Left lung (tissue), 14 donors: ENCODE measurements at places on chromosomes 1 and 21.

DNA sequence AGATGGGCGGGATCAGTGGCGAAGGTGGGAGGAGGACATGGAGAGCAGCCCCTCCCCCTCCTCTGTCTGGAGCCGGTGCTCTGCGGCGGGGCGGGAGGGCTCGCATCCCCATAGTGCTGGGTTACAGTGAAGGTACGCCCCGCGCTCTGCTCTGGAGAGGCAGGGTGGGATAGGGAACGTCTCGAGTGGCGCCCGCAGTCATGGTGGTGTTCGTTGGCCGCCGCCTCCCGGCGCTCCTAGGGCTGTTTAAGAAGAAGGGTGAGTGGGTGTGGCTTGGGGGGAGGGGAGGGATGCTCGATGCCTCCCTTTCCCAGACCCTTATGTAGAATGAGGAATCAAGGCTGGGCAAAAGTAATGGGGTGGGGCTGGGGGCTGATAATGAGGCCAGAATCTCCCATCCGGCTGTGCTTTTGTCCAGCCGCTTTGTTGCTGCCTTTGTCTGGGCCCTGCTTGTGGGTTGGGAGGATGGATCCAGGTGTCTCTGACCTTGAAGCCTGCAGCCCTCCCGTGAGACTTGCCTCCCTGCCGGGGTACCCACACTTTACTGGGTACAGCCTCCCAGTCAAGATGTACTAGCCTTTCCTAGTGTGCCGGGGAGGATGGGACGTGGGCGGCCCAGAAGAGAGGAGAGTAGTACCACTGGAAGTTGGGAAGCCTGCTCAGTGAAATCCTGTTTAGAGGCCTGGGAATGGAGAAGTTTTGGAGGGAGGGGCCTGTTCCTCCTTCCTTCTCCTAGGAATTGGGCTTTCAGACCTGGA lies 51.4 kb downstream of the YARS1 start:
- DNase-seq: no peak

- DNase-seq: no peak
Measured at GRCh38 chr1:209094384-209094783, 489.1 kb upstream of the CAMK1G start.

DNA sequence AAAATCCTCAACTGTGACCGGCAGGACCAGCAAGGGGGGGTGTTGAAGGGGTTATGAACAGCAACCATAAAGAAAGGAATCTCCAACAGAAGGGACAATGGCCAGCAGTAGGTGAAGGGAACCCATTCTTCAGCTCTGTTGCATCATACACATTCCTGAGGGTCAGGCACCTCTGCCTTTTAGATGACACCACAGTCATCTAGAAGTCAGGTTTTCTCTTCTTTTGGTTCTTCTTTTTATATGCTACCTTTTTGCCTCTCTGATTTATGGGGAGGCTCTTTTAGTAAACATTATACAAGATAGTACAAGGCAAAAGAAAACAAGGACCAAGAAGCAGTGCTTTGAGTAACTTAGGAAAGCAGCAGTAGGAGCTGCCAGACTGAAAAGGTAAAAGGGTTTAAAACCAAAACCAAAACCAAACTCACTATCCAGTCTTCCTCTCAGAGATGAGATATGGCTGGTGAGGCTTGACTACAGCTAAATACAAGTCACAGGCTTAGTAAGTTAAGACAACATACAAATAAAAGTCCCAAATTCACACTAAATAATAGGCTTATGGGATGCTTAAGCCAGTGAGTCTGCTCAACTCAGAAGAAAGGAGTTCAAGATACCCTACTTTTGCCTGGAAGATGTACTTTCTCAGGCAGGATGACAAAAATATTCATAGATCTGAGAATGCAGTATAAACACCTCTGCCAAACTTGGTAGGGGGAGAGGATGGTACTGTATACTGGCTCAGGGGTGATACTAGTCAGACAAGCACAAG lies 4.1 kb downstream of the TEX38 start:
- DNase-seq: no peak

DNA sequence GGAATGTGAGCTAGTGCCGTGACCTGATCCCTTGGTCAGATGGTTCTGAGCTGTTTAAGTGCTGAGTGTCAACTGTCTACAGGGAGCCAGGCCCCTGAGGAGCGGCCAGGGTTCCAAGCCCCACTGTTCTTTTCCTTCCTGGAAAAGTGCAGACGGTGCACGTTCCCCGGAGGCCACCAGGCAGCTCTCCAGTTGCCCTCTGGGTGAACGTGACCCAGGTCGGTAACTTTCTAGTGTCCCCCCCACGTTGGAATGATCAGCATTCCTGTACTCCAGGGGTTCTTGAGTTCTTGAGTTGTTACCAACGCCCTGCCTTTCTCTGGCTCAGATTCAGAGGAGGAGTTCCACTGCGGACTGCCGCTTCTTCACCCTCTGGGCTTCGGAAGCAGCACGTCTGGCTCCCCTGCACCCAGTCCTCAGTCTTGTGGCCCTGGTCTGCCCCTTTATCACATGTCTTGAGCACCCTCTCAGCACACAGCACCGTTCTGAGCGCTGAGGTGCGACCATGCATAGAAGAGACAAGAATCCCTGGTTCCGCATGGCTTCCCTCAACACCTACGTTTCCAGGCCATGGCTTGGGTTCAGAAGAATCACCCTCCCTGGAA lies 131.5 kb downstream of the DHRS3 start:
- DNase-seq: peak; percentile 80
